Lower lobe of right lung (tissue), 2 donors: ENCODE measurements at places on chromosomes 2 and 18. TPM values are rescaled to one million over a fixed set of nuclear protein-coding genes. Genes with fewer than 3 reads are reported as not detected.

POTEE gene
- total RNA-seq = 0.18 TPM

CCDC148 gene
- 2.8 TPM for total RNA-seq

ELP2 gene
- total RNA-seq = 62.2 TPM

FIGN gene
- total RNA-seq = 5.8 TPM

FSHR gene
- total RNA-seq = not detected

DSC3 gene
- 0.24 TPM for total RNA-seq

PHLPP1 gene
- total RNA-seq = 12.6 TPM

DNA sequence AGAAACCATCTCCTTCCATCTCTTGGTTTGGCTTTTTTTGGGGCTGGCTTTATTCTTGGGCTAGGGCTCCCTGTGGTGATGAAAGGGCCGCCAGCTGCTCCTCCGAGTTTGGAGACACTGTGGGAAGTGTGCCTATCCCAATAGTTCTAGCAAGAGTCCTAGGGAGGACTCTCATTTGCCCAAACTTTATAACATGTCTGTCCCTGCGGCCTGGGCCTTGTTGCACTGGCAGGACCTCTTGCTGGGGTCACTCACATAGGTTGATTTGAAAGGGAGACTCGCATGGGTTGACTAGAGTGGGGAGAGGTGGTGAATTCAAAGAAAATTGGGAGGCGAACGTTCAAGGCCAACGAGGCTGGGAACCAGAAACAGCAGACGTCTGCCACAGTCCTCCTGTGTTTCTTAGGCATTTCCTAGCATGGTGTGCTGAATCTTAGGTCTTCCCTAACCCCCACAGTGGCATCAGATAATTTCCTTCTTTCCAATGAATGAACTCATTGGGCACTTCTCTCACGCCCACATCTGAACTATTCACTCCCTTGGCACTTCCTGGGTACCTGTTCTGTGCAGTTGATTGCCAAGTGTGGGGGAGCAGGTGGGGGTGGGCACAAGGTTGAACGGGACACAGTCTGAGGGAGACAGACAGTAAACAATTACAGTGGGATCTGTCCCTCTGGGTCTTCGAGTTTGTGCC lies 26.8 kb downstream of the NIFK start:
- DNase-seq = no peak
- H3K36me3 ChIP-seq = no peaks in the 10 kb centered on the region
- H3K4me1 ChIP-seq = no peaks in the 10 kb centered on the region
- H3K27me3 ChIP-seq = no peaks in the 10 kb centered on the region
- no peak overlapping the region for H3K27ac ChIP-seq

DNA sequence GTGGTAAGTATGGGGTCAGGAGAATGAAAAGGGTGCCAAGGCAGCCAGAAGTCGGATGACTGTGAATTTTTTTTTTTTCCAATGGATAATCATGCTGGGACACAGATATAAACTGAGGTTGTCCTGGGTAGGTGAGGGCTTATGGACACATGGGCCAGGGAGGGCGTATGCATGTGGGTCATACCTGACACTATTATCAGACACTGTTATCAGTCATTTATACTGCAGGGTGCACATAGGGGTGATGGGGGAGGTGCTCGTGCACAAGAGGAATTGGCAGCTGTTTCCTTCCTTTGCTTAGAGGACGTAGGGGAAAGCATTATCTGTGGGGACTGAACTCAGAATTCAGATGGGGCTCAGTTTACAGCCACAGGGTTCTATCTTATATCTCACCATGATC lies 10.1 kb downstream of the CTIF start:
- no peak overlapping the region for H3K4me3 ChIP-seq
- H3K27ac ChIP-seq = no peak overlapping the region
- no peaks in the 10 kb centered on the region for H3K27me3 ChIP-seq
- no peak for DNase-seq
- H3K4me1 ChIP-seq = peaks cover 37% of the 10 kb centered on the region

DNA sequence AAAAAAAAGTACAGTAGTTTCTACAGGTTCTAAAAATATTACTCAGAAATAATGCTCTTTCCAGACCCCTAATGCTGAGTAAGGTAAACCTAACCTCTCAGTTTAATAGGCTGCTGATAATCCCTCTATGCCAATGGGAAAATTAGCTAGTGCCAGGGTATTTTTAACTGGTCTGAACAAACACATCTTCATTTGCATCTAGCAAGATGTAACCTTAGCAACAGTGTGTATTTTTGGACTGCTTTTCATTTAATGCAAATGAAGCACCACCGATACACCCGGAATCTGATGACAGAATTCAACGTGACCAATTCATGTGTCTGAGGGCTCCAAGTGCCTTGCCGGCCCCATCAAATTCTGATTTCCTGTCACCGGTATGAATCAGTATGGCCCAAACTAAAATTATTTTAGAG lies 47.4 kb upstream of the CYRIA start:
- no peak for DNase-seq
- H3K4me3 ChIP-seq = no peak overlapping the region
- no peaks in the 10 kb centered on the region for H3K27me3 ChIP-seq
- no peaks in the 10 kb centered on the region for H3K36me3 ChIP-seq

- H3K4me1 ChIP-seq = peaks cover 13% of the 10 kb centered on the region
- no peak for DNase-seq
- H3K27ac ChIP-seq = no peak overlapping the region
- peaks cover 4% of the 10 kb centered on the region for H3K27me3 ChIP-seq
- H3K4me3 ChIP-seq = no peak overlapping the region
Measured at GRCh38 chr2:236516708-236517107, 52.9 kb upstream of the ACKR3 start.

DNA sequence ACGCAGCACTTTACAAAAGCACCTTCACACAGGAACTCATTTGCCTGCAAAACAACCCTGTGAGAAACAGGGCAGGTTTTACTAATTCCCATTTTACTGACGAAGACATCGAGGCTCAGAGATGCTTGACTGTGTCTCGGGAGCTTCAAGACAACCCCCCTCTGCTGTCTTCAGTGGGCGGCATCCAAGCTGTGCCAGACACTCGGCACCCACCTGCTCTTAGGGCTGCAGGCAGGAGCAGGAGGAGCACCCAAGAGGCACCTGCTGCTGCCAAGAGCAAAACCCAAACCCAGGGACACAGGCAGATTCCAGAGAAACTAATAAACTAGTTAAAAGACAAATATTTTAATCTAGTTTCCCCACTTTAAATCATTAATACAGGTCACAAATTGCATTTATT lies 67.9 kb downstream of the PPP4R1 start:
- no peak overlapping the region for H3K27ac ChIP-seq
- no peaks in the 10 kb centered on the region for H3K27me3 ChIP-seq
- DNase-seq = no peak
- H3K4me3 ChIP-seq = no peak overlapping the region
- H3K4me1 ChIP-seq = peaks cover 7% of the 10 kb centered on the region
- H3K36me3 ChIP-seq = peaks cover 67% of the 10 kb centered on the region

GRCh38 chr2:239938651-239939486 lies 86.3 kb downstream of the NDUFA10 start:
- H3K4me1 ChIP-seq = no peaks in the 10 kb centered on the region

DNA sequence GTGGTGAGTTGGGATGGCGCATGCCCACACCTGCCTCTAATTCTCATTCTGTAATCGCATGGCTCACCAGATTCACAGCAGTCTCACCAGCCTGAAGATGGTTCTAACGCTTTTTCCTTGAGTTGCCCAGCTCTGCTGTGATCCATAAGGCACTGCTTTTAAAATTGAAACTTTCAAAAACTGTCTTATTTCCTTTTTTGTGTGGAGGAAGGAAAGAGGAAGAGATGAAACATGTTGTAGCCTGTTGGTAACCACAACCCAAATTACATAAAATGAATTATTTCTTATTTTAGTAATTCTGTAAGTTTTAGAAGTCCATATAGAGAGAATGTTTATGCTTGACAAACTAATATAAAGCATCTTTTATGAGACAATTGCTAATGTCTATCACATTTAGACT lies 165.4 kb downstream of the RBM43 start:
- no peak overlapping the region for H3K27ac ChIP-seq
- no peaks in the 10 kb centered on the region for H3K27me3 ChIP-seq
- no peak for DNase-seq
- H3K36me3 ChIP-seq = no peaks in the 10 kb centered on the region
- no peak overlapping the region for H3K4me3 ChIP-seq

DNA sequence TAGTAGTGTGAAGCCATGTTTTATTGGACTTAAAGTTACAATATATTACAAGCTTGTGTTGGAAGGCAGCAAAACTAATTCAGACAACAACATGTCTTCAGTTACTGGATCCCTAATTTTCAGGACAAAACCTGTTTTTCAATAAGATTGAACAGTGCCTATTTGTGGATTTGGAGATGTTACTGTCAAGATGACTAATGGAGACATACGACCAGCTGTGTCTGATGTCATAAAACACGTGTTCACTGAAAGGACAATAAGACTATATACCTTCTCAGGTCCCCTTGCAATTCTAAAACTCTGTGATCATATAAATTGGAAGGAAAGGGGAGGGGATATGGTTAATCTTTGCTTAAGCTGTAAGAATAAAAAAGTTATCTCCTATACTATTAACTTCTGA lies 21.7 kb downstream of the METTL21A start:
- H3K4me3 ChIP-seq = no peak overlapping the region
- DNase-seq = no peak
- H3K27ac ChIP-seq = no peak overlapping the region
- no peaks in the 10 kb centered on the region for H3K27me3 ChIP-seq
- peaks cover 10% of the 10 kb centered on the region for H3K36me3 ChIP-seq
- H3K4me1 ChIP-seq = no peaks in the 10 kb centered on the region

DNA sequence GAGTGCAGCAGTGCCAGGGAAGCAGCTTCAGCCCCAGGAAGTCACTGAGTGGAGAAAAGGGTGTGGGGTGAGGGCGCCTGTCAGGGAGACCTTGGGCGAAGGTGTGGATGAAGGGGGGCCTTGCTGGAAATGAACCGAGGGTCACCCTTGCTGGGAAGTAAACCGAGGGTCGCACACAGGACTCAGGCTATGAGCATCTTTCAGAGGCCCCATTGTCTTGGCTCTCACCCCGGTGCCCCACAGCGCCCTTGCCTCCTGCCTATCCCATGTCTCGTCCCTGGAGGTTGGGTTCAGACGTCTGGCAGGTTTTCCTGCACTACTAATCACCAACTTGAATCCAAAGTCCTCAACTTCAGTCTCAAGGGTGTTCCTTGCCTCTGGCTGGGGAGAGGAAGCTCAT lies 122.8 kb upstream of the PXDN start:
- peaks cover 44% of the 10 kb centered on the region for H3K27me3 ChIP-seq
- H3K27ac ChIP-seq = no peak overlapping the region
- H3K36me3 ChIP-seq = no peaks in the 10 kb centered on the region
- H3K4me1 ChIP-seq = no peaks in the 10 kb centered on the region
- no peak overlapping the region for H3K4me3 ChIP-seq
- no peak for DNase-seq

- DNase-seq = no peak
- H3K4me1 ChIP-seq = peaks cover 24% of the 10 kb centered on the region
Measured at GRCh38 chr2:88599527-88599926, 27.7 kb downstream of the EIF2AK3 start.

DNA sequence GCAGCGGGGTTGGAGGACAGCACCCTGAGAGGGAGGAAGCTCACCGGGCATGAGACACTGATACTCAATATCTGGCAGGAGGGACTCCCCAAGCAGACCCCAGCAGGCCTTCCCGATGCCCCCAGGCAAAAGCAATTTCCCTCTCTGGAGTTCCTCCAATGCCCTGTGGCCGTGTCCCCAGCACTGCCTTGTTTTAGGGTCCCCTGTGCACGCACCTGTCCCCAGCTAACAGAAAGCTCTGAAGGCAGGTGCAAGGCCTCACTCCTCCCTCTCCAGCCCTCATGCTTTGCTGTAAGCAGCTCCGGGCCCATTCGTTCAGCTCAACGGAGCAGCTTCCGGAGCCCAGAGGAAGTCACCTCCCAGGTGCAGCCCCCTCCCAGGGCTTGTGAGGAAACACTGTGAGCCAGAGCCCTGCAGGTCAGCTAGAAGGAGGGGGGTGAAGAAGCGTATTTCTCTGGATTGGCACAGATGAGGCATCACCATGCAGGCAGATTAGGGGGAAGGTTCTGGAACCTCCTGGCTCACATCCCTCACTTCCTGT lies 50.3 kb upstream of the ID2 start:
- no peaks in the 10 kb centered on the region for H3K36me3 ChIP-seq
- DNase-seq = peak; percentile 33
- H3K4me3 ChIP-seq = no peak overlapping the region

DNA sequence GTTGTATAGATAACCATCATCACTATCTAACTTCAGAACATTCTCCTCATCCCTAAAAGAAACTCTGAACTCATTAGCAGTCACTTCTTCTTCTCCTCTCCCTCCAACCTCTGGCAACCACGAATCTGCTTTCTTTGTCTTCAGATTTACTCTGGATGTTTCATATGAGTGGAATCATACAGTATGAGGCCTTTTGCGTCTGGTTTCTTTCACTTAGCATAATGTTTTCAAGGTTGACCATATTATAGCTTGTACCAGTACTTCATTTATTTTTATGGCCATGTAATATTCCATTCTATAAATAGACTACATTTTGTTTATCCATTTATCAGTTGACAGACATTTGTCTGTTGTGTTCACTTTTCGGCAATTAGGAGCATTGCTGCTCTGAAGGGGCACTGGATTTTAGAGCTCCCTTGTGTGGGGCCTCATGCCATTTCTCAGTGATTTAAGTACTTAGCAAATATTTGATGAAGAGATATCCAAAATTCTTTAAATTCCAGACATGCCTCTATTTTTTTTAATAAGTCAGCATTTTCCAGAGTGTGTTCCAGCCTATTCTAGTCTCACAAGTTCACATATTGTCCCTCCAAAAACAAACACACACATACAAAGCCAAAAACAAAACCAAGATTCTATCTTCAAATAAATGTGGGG lies 22.5 kb upstream of the MAP3K20 start:
- peaks cover 16% of the 10 kb centered on the region for H3K4me1 ChIP-seq
- no peaks in the 10 kb centered on the region for H3K27me3 ChIP-seq
- H3K36me3 ChIP-seq = no peaks in the 10 kb centered on the region
- no peak for DNase-seq

DNA sequence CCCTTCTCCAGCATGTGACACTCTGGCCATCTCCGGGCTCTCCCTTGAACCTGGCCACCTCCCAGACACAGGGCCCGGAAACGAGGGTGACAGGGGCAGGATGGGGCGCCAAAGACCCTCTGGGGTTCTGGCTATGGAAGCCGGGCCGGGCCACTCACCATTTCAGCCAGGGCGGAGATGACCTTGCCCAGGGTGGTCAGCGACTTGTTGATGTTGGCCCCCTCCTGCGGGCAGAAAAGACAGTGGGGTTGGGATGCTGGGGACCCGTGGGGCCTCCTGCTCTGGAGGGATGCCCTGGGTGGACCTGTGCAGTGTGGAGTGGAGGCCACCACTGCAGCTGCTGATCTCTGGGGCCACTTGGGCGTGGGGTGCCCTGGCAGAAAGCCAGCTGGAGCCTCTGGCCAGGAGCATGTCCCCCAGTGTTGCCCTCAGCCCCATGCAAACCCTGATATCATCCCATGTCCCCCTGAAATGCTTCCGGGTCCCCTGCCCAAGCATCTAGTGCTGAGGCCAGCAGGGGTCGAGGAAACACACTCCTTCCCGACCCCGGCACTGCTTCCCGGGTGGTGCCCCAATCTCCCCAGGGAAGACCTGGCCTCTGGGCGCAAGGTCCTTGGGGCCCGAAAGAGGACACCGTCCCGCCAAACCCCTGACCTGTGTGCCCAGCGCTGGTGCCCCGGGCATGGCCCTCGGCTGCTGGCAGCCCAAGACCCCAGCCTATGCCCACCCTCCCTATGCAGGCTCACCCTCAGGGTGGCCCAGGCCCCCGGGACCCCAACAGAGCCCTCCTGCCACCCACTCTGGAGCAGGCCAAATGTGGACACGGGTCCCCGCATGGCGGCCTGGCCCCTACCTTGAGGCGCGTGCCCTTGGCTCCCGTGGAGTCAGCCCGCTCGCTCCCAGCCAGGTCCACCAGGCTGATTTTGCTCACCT lies 36.9 kb downstream of the KIF1A start:
- no peak overlapping the region for H3K4me3 ChIP-seq
- no peaks in the 10 kb centered on the region for H3K4me1 ChIP-seq
- peak; percentile 35 for DNase-seq
- no peaks in the 10 kb centered on the region for H3K36me3 ChIP-seq
